Activated T-helper 2 cell treated with anti-CD3 and anti-CD28 coated beads, Interferon-gamma antibody, Interleukin-2, Interleukin-4, amounts not matched to agents 10 μg/mL and 5 μg/mL and 100 μg/mL, durations not matched to agents 14 hours and 24 hours and 36 hours (primary cell): ENCODE measurements at places on chromosomes 5 and 9.

DNA sequence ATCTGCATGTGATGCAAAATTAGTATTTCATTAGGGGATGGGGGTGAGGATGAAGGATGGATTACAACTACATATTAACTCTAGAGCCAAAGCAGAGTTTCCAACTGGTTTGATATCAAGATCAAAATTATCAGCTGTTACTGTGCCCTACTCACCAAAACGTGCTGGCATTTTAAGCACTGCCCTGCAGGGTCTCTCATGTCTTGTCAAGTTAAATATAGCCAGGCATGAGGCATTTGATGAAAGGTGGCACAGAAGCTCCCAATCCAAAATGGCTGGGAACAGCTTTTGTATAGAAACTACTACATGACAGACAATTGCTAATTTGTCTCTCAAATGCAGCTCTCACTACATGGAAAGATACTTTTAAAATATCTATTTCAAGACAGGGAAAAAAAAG lies 27.1 kb upstream of the CAAP1 start:
- DNase-seq: no peak

DNA sequence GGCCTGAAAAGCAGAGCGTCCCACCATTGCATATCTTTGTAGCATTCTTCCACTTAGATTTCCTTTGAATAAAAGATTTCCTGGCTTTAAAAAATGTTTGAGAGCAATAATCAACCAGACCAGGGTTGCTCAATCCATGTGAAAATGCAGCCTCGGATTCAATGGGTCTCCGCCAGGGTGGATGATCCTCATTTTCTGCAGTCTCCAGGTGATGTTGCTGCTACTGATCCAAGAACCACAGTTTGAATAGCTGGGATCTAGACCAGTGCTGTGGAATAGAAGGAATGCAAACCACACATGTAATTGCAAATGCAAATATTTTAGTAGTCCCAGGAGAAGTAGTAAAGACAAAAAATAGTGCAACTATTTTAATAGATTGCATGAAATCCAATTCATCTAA lies 317.6 kb downstream of the IRX1 start:
- DNase-seq: no peak

GRCh38 chr5:143154510-143155370 lies 248.7 kb downstream of the NR3C1 start:
- no peak for DNase-seq

GRCh38 chr9:20551236-20551635 lies 71.1 kb downstream of the MLLT3 start:
- DNase-seq: no peak

- no peak for DNase-seq
Observed at GRCh38 chr5:64587370-64587769, 81.6 kb downstream of the RGS7BP start.

DNA sequence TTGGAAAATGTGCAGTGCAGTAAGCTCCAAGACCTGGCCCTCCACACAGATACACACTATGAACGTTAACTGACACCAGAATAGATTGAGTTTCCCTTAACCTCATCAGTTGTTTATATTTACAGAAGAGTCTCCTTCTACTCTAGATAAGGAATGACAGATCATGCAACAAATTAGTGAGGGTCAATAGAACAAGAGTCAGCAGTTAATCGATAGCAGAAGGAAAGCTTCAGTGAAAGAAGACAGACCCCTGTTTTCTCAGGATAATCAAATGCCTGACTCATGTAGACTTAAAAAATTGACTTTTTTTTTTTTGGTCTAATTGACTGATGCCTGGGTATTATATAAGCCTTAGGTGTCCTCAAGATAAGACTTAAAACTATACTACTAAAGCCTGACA lies 179.9 kb downstream of the DTWD2 start:
- DNase-seq: no peak

DNA sequence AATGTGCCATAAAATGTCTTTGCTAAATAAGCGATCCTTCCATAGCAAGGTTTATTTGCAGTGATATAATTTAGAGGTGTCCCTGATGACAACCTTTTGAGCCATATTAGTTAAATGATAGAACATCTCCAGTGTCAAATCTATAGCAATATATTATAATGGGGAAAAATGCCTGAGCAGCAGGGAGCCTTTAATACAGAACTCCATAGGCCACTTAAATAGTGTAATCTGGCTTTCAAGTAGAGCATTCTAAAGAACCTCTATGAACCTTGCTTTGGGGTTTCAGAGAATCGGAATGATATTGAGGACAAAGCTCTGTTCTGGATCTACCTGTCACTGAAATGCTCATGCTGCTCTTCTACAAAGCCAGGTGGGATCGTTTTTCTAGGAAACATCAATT lies 96.7 kb upstream of the MEF2C start:
- no peak for DNase-seq

GRCh38 chr5:82097-82496 lies 9.9 kb upstream of the PLEKHG4B start:
- no peak for DNase-seq

- no peak for DNase-seq
Observed at GRCh38 chr5:160496784-160497183, 75.1 kb downstream of the PTTG1 start.

DNA sequence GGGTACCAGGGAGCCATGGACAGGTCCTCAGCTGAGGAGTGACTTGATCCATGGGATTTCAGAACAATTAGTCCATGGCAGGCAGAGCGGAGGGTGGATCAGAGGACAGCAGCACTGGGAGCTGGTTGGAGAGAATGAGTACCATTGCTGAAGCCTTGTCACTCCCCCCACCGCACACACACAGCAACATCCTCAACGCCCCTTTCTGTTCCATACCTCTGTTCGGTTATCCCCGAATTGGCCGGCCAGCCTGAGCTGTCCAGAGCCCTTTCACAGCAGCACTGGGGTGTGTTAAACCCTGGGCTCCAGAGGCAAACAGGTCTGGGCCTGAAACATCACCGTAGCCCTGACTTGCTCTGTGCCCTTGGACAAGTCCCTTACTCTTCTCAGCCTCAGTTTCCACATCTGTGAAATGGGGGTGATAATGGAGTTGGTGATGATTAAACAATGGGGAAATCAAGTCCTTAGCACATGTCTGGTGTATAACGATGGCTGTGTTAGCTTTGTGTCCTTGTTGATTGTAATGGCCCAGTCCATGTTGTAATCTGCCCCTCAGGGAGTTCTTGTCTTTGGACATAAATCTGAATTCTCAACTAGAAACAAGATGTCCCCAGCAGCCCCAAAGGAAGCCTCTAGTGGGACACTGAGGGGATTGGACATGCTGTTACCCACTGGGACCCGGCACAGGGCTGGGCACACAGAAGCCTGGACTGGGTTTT lies 16.9 kb downstream of the GSN start:
- no peak for DNase-seq

DNA sequence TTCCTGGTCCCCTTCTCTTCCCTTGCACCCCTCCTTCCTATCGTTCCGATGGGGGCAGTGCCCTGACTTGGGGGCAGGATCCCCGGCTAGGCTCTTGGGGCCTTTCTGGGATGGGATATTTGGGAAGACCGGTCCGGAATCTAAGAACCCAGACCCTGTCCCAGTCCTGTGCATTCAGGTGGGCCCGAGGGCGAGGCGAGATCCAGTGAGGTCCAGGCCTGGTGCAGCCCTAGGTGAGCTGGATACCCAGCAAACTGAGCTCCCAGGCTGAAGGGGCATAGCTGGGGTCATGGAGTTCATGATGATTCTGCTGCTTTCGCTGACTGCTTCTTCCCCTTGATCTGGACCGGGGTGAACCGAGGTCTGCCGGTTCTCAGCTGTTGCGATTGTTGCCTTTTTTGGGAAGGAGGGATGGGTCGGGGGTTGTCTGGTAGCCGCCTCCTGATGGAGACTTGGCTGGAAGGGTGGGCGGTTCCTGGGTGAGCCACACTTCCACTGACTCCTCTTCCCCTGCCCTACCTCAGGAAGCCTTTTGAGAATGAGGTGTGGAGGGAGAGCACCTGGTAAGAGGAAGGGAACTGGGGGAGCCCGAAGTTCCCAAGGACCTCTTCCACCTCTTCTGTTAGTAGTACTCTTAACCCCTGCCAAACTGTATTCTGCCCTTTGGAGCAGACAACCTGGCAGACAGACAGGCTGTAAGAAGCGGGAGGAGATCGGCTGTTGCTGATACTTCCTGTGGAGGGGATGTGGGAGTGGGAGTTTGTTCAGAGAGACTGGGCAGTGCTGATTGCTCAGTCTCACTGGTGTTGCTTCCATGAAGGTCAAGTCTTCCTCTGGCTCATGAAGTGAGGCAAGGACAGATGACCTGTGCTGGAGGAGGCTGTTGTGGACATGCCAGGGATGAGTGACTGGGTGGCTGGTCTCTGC lies 1.0 kb downstream of the LRRC8A start:
- no peak for DNase-seq

DNA sequence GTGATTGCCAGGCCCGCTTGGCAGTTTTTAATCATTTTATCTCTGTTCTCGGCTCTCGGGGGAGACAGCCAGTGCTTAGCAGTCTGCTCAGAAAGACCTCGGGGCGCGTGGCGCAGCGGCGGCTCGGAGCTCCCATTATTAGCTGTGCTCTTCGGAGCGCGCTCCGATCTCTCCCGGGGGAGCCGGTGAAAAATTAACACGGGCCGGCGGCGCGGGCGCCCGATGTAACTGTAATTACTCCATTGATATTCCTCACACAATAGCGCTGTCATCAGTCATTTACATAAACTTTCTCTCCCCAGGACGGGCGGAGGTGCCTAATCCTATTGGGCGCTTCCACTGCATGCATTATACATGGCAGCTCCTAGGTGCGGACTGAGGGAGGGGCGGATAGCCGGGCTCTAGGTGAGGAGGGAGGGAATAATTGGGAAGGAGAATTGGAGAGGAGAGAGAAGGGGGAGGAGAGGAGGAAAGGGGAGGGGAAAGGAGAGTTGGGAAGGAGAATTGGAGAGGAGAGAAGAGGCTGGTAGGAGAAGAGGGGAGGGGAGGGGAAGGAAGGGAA lies 24.9 kb downstream of the LMX1B start:
- no peak for DNase-seq

DNA sequence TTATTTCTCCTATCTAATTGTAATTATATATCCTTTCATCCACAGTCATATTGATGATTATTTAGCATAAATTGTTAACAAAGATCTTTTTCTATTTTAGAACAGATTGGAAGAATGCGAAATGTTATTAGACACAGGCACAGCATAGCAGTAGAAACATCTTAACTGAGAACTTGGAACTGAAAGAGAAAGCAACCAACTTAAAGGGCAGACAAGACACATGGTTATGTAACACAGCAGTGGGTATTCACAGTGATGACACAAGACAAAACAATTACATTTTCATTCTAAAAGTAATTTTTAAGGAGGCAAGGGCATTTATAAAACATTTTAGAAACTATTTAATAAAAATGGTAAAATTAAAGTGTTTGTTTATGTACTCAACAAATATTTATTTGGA lies 57.7 kb upstream of the MEF2C start:
- no peak for DNase-seq

DNA sequence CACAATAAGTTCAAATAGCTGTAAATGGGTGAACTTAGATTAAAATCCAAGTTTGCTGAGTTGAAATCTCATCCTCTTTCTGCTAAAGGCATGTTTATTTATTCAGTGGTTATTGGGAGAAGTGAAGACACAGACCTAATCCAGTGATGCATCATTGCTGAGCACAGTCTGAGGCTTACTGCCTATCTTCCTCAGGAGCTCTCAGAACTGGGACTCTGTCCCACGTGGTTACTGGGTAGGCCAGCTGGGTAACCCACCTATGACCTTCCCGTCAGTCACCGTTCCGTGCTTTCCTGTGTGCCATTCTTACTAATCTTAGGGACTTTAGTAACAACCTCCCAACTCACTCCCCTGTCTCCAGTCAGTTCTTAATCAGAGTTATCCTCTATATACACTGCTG lies 226.8 kb upstream of the ATP10B start:
- no peak for DNase-seq

DNA sequence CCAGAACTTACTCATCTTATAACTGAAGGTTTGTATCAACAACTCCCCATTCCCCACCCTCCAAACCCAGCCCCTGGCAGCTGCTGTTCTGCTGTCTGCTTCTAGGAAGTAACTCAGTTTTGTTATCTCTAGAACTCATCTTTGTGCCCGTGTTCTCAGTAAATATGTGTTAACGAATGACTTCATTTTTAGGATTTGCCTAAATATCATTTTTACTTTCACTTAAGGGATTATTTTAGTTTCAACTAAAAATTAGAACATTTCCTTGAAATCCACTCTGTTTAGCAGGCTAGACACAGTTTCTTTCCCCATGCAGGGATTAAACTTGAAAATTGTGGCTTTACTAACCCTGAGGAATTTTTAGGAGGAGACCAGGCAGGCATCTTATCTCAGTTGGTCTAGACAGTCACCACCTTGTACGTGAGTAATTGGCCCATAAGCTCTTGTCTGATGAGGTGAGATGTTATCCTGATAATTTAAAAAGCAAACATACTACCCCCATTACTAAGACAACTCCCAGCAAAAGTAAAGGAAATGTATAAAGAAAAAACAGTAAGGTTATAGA lies 68.2 kb upstream of the TNFAIP8 start:
- peak; percentile 47 for DNase-seq

GRCh38 chr5:126852091-126852571 lies 75.2 kb downstream of the LMNB1 start:
- DNase-seq: no peak

DNA sequence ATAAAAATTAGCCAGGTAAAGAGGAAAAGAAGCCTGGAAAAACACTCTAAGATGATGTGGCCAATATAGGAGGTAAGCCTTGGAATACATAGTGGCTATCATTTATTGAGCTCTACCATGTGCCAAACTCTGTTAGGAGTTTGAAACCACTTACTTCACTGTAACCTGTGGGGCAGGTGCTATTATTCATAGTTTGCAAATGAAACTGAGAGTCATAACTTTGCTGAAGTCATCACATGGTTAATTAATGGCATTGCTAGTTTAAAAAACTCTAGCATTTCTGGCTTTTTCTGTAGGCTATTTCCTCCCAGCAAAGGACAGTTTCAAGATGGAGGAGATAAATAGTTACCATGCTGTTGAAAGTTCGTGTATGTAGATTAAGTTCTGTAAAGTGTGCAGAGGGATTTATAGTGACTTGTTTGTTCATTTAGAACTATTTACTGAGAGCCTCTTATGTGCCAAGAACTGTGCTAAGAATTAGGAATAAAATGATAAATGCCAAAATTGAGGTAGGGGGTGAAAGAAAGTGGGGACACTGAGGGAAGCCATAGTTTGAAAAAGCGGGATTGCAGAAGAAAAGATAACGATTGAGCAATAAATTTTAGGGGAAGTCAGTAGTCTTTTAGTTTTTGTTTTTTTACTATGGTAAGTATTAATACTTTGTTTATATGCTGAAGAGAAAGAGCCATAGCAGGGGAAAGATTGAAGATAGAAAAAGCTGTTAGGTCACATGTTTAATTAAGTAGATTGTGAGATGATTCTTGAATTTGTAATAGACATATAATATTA lies 57.2 kb downstream of the WDR70 start:
- DNase-seq: no peak

GRCh38 chr5:98454904-98455303 lies 318.6 kb upstream of the RGMB start:
- no peak for DNase-seq

GRCh38 chr5:74587890-74588289 lies 52.6 kb downstream of the ENC1 start:
- DNase-seq: no peak

GRCh38 chr5:159211729-159212174 lies 2.4 kb upstream of the RNF145 start:
- DNase-seq: no peak
